ENCODE measurements at places on chromosomes 2 and 18.
A peak's percentile ranks its signal among the peaks of the same experiment; 100 is the strongest.

- no peak for DNase-seq
These were observed 342.2 kb upstream of the LRRTM4 start for GRCh38 chr2:77864426-77864825.

- DNase-seq, result no peak
These were observed 14.5 kb upstream of the SULT1C4 start for GRCh38 chr2:108363024-108363907.

DNA sequence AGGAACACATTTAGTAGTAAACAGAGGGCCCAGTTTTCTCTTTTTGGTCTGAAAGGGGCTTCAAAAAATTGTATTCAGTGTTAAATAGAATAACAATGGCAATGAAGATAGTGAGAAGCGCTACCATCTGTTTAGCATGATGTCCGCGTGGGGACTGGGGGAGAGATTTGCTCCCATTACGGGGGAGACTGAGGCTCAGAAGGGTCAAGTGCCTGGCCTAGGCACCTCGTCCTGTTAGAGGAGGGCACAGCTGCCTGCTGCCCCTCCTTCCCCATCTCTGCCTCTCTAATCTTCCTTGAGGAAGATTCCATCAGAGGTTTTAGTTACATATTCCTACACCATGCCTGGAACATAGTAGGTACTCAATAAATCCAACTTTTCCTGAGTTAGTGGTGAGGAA is 10.1 kb upstream of the TMEM185B start:
- DNase-seq, result no peak

DNA sequence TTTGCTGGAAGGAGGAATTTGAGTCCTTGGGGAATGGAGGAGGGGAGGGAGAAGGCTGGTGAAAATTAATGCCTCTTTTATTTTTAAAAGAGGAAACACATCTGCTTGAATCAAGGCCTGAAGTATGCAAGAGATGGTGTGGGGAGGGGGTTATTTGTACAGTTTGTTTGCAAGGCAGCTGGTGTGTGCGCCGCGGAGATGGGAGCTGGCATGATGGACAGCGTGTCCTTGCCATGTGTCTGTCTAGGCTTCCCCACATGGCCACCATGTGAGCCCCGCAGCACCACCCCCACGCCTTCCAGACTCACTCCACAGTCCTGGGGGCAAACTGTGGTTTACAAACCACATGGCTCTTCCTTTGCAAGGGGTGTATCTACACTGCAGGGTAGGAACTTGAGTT is 154.8 kb upstream of the APCDD1 start:
- no peak for DNase-seq

GRCh38 chr2:31275976-31276375 is 42.0 kb downstream of the EHD3 start:
- DNase-seq, result no peak

- no peak for DNase-seq
These were observed 694.2 kb upstream of the GYPC start for GRCh38 chr2:125961739-125962138.

DNA sequence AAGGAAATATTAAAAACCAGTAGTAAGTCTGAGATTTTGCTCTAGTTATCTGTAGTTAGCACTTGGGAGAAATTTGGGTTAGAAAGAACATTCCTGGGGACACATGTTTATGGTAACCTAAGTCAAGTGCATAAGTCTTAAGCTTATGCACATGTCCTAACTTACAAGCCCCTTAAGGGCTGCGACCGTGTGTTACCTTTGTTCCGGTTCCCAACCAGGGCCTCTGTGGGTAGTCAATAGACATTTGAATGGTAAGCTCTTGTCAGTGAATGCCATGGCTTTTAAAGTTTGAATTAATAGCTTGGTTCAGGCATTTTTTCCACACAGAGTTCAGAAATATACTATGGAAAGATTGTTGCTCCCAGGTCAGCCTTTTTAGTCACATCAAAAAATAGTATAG is 64.7 kb upstream of the CWC22 start:
- no peak for DNase-seq

GRCh38 chr2:167294776-167295140 is 406.5 kb downstream of the XIRP2 start:
- no peak for DNase-seq

GRCh38 chr2:39996653-39997080 is 217.6 kb upstream of the THUMPD2 start:
- no peak for DNase-seq

DNA sequence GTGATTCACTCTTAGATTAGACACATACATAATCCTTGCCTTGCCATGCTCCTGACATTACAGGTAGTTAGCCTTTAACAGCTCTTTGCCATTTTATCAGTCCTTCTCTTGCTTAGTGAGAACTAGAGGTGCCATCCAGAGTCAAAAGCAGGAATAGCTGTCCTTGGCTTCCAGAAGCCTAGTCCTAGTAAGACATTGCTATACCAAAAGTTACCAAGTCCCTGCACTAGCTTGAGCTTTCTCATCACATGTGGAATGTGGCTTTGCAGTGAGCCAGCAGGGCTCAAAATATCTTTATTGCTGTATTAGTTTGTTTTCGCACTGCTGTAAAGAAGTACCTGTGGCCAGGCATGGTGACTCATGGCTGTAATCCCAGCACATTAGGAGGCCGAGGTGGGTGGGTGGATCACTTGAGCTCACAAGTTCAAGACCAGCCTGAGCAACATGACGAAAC is 104.7 kb upstream of the NOSTRIN start:
- DNase-seq, result no peak

GRCh38 chr2:120464448-120464931 is 118.6 kb downstream of the INHBB start:
- DNase-seq, result no peak

DNA sequence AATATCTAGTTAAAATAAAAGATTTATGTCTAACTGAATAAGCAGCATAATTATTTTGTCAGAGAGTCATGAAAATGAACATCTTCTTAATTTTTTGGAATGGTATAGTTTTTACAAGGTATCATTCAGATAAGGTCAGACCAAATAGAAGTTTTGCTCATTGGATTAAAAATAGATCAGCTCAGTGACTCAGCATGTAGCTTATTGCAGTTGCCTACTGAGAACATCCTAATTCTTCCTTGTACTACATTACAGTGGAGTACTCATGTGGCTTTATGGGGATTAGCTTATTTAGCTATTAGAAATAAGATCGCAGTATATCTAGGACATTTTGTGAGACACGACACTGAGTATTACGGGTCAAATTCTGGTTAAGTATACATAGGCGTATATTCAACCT is 38.2 kb upstream of the PPM1B start:
- no peak for DNase-seq

- DNase-seq, result no peak
These were observed 74.9 kb downstream of the LONRF2 start for GRCh38 chr2:100247256-100248043.

GRCh38 chr2:183604065-183604464 is 479.8 kb downstream of the NUP35 start:
- DNase-seq, result no peak

DNA sequence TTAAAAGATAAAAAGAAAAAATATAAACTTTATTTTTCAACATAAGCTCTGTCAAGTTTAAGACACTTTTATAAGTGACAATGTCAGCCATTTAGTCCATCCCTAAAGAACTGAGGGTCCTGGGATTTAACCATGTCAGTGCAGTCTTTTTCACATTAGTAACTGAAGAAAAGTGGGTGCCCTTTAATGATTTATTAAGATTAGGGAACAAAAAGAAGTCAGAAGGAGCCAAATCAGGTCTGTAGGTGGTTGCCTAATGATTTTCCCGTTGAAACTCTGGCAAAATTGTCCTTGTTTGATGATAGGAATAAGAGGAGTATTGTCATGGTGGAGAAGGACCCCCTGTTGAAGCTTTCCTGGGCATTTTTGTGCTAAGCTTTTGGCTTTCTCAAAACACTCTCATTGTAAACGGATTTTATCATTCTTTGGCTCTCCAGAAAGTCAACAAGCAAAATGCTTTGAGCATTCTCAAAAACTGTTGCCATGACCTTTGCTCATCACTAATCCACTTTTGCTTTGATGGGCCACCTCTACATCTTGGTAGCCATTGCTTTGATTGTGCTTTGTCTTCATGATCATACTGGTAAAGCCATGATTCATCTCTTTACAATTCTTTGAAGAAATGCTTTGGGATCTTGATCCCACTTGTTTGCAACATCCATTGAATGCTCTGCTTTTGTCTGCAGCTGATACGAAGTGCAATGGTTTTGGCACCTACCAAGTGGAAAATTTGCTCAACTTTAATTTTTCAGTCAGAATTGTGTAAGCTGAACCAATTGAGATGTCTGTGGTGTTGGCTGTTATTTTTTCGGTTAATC is 22.0 kb downstream of the TSPYL6 start:
- DNase-seq, result no peak

- no peak for DNase-seq
These were observed 201.9 kb upstream of the COPS8 start for GRCh38 chr2:236883819-236884218.

DNA sequence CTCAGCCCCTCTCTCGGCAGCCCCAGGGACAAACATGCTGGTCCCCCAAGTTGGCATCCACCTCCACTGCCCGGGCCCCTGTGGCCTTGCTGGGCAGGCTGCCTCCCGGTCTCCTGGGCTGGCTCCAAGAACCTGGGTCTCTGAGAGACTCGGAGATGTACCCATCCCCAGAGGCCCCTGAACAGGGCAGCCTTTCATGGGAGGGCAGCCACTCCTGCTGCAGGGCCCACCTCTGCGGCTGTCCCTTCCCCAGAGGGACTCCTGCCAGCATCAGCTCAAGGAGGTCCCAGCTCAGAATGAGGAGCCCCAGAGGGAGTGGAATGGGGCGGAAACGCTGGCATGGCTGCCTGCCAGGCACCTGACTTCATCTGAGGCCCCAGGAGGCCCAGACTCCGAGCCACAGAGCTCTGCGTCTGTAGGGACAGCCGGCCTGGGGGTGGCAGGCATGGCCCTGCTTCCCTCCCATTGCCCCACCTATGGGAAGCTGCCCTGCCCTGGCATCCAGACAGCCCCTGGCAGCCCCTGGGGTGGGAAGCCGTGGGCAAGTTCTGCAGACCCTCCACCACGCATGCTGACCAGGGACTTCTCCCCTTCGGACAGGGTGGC is 857 bp upstream of the CROCC2 start:
- no peak for DNase-seq

GRCh38 chr2:25453199-25453905 is 111.6 kb upstream of the DNMT3A start:
- peak; percentile 37 for DNase-seq

- DNase-seq, result no peak
These were observed 147.9 kb downstream of the MCFD2 start for GRCh38 chr2:46767706-46768105.

DNA sequence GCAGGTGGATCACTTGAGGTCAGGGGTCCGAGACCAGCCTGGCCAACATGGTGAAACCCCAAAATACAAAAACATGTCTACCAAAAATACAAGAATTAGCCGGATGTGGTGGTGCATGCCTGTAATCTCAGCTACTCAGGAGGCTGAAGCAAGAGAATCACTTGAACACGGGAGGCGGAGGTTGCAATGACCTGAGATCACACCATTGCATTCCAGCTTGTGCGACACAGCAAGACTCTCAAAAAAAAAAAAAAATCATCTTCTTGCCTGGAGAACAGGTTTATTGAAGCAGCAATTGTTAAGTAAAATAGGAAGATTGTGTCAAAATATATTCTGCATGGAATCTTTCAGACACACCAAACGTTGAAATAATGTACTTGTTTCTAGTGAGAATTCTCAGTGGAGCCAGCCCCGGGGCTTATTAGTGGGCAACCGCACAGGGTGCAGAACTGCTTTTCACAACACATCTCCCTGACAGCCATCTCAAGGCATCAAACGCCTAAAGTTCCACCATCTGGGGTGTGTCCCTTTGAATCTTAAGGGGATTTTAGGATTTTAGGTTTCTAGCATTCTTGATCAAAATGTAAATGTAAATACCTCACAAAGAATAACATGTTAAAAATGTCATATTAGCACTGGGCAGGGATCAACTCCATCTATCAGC is 28.6 kb upstream of the PPP4R1 start:
- no peak for DNase-seq

GRCh38 chr2:172323256-172323655 is 104.1 kb upstream of the ITGA6 start:
- DNase-seq, result no peak

DNA sequence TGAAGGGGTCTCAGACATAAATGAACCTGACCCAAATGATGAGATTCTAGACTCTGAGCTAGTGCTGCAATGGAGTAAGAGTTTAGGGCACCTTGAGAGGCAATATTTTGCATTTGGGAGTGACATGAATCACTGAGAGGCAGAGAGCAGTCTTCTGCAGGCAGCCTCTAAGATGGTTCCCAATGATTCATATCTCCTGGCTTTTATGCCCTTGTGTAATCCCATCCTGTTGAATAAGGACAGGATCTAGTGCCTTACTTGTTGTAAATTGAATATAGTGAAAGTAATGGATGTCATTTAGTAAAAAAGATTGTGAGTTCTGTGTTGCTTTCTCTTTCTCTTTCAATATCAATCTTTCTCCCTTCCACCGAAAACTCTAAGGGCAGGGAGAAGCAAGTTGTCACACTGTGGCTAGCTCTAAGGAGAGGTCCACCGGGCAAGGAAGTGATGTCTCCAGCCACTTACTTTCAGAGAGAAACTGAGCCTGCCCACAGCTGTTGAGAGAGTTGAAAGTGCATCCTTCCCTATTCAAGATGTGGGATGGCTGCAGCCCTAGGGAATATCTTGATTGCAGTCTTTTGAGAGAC is 144.7 kb downstream of the TRIB2 start:
- peak; percentile 20 for DNase-seq

DNA sequence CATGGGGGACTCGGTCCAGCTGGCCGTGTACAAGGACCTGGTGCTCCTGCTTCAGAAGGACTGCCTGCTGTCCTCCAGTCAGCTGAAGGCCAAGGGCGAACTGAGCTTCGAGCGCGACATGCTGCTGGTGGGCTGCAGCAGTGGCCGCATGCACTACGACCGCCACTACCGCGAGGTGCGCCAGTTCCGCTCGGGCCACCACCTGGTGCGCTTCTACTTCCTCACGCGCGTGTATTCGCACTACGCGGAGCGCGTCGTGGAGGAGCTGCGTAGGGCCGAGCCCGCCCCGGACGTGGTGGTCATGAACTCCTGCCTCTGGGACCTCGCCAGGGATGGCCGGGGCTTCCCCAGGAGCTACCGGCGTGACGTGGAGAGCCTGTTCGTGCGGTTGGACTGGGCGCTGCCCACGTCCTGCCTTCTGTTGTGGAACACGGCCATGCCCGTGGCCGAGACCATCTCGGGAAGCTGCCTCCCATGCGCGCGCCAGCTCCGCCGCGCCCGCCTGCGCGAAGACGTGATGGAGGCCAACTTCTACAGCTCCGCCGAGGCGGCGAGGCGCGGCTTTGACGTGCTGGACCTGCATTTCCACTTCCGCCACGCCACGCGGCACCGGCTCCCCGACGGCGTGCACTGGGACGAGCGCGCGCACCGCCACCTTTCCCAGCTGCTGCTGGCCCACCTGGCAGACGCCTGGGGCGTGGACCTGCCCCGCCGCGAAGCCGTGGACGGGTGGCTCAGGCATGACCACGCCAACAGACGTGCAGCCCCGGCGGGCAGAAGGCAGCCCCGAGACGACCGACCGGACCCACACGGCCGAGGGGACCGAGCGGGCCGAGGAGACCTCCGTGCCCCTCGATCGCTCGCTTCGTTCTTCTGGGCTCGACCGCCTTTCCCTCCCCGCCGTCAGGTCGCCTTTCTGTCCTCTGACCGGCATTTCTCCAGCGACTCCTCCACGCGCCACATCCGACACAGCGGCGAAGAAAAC is 293.9 kb upstream of the ERBB4 start:
- DNase-seq, result no peak

Measured in activated CD4-positive, alpha-beta memory T cell treated with anti-CD3 and anti-CD28 coated beads, Interleukin-2, amount 10 ng/mL, durations not matched to agents 7 days and 5 days (primary cell).